SW480 (cell line): ENCODE measurements at places on chromosomes 16 and 17.

GRCh38 chr16:81524382-81524781 is 79.8 kb downstream of the CMIP start:
- DNase-seq: no peak

- no peak for DNase-seq
Measured at GRCh38 chr16:89919535-89920406, 1.1 kb downstream of the MC1R start.

DNA sequence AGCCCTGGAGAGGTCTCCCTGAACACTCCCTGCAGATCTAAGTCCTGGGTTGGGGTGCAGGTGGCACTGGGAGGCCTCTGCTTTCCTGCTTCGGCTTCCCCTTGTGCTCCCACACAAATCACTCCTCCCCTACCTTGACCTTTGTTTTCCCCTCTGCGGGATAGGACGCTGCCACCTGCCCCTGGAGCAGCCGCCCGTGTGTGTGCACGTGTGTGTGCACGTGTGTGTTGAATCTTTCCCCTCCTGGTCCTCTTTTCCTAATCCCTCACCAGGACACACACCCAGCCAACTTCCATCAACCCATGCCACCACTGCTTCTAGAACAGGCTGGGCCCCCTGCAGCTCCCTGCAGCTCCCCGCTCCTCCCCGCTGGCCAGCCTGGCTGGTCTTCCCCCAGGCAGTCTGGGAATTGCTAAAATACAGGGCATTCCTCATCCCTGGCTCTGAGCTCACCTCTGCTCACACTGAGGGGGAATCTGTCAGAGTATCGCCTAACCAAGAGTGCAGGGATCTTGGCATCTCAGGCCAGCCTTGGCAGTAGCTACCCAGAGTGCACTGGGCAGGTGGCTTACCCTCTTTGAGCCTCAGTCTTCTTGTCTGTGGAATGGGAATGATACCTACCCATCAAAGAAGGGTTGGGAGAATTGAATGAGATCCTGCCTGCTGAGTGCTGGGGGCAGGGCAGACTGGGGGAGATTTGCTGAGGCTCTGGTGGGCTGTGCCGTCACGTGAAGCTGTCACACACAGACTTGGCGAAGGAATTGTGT is 198.5 kb downstream of the NTN1 start:
- DNase-seq: no peak

DNA sequence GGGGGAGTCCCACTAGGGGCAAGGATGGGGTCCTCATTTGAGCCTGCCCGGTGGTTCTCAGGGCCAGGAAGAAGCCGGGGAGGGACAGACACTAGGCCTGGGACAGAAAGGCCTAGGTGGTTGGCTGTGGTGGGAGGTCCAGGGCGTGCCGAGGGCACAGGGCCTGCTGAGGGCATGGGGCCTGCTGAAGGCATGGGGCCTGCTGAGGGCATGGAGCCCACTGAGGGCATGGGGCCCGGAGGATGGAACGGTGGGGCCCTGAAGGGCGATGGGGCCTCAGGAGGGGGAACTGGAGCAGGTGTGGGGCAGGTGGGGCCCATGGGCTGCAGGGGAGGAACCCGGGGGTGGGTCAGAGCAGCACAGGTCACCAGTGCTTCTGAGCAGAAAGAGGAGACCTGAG is 31.2 kb downstream of the PELP1 start:
- DNase-seq: no peak

GRCh38 chr17:78128551-78129350 is at the start of gene TMC6:
Gene TMC6 (minus strand): TSS chr17:78128755. CDS start chr17:78126832, 1,923 bp downstream.
- DNase-seq: peak; percentile 91

GRCh38 chr16:88743693-88744576 is 37.6 kb downstream of the CTU2 start:
- peak; percentile 36 for DNase-seq

DNA sequence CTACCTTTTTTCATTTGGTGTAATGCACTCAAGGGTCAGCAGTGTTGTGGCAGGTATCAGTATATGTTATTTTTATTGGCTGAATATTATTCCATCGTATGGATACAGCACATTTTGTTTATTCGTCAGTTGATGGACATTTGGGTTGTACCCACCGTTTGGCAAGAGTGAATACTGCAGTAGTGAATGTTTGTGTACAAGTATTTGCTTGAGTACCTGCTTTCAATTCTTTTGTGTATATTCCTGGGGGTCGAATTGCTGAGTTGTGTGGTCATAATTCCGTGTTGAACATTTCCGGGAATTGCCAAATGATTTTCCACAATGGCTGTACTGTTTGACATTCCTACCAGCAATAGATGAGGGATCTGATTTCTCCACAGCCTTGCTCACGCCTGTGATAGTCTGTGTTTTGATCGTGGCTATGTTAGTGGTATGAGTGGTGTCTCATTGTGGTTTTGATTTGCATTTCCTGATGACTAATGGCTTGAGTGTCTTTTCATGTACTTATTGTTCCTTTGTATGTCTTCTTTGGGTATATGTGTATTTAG is 108.4 kb downstream of the OR1D5 start:
- DNase-seq: peak; percentile 98

- no peak for DNase-seq
Measured at GRCh38 chr17:68450391-68450790, 6.9 kb downstream of the WIPI1 start.

DNA sequence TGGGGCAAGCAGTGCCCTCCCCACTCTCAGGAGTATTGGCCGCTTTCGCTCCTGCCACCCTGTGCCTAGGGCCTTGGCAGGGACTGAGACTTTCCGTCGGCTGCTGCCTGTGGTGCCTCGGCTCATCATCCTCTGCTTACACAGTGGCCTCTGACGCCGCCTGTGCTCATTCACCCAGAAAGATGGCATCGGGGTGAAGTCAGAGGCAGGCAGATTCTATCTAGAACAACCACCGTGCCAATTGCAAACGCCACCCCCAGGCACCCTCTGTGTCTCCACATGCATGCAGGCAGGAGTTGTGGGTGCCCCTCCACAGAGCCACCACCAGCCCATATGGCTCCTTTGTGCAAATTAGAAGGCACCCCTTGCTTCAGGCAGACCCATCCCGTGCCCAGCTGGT is 154.2 kb upstream of the GSE1 start:
- DNase-seq: no peak

- DNase-seq: no peak
Measured at GRCh38 chr16:518858-519257, 8.7 kb upstream of the CAPN15 start.

GRCh38 chr16:47162670-47163420 is 19.1 kb upstream of the NETO2 start:
- DNase-seq: no peak

GRCh38 chr16:48234630-48235029 is 9.5 kb upstream of the LONP2 start:
- DNase-seq: no peak
